Breast epithelium (tissue), 4 donors: ENCODE measurements at places on chromosomes 5 and 9.

- no peaks in the 10 kb centered on the region for H3K27me3 ChIP-seq
- no peak overlapping the region for H3K27ac ChIP-seq
- no peak for DNase-seq
- no peaks in the 10 kb centered on the region for H3K36me3 ChIP-seq
Observed at GRCh38 chr5:76425928-76426804, 23.1 kb downstream of the IQGAP2 start.

DNA sequence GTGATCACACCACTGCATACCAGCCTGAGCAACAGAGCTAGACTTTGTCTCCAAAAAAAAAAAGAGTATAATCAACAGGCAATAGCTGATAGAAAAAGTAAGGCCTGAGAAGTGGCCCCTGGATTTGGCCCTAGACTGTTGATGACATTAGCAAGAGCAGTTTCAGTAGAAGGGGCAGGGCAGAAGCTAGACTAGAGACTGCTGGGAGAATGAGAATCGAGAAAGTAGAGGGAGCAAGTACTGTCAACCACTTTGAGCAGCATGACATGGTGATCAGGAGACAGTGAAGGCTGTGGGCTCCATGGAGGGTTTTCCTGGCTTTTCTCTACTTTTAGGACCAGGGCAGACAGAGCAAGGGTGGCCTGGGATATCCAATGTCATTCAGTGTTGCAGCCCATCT is 34.9 kb upstream of the B4GALT1 start:
- peak overlapping the region; percentile 50 for H3K27ac ChIP-seq
- H3K36me3 ChIP-seq = no peaks in the 10 kb centered on the region
- no peak for DNase-seq
- H3K27me3 ChIP-seq = no peaks in the 10 kb centered on the region

DNA sequence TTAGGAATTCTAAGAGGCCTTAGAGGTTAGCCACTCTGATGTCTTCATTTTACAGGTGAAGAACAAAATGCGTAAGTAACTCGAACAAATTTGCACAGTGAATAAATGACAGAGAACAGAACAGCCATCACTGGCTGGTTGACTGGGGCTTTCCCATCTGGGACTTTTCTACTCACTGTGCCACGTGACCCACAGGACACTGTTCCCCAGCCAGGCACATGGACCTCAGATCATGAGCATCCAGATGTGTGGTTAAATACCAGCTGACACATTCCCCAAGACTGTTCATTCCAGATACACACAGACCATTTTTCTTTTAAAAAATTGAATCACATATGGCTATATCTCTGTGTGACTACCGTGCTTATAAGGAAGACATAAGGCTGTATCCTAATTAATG is 25.8 kb upstream of the MED10 start:
- H3K4me1 ChIP-seq = no peaks in the 10 kb centered on the region
- H3K27me3 ChIP-seq = peaks cover 4% of the 10 kb centered on the region
- no peak for DNase-seq
- H3K27ac ChIP-seq = no peak overlapping the region
- H3K4me3 ChIP-seq = no peak overlapping the region
- no peaks in the 10 kb centered on the region for H3K36me3 ChIP-seq

- H3K4me3 ChIP-seq = no peak overlapping the region
- DNase-seq = no peak
- no peaks in the 10 kb centered on the region for H3K36me3 ChIP-seq
- no peak overlapping the region for H3K27ac ChIP-seq
Observed at GRCh38 chr5:72408127-72408526, 88.0 kb downstream of the PTCD2 start.

- H3K27me3 ChIP-seq = no peaks in the 10 kb centered on the region
- no peak for DNase-seq
- no peaks in the 10 kb centered on the region for H3K4me1 ChIP-seq
- H3K36me3 ChIP-seq = no peaks in the 10 kb centered on the region
Observed at GRCh38 chr5:120464627-120465435, 731 bp downstream of the PRR16 start.

GRCh38 chr9:87431837-87432236 is 65.8 kb upstream of the DAPK1 start:
- no peak overlapping the region for H3K27ac ChIP-seq
- H3K4me3 ChIP-seq = no peak overlapping the region
- no peak for DNase-seq
- no peaks in the 10 kb centered on the region for H3K36me3 ChIP-seq
- H3K27me3 ChIP-seq = no peaks in the 10 kb centered on the region

DNA sequence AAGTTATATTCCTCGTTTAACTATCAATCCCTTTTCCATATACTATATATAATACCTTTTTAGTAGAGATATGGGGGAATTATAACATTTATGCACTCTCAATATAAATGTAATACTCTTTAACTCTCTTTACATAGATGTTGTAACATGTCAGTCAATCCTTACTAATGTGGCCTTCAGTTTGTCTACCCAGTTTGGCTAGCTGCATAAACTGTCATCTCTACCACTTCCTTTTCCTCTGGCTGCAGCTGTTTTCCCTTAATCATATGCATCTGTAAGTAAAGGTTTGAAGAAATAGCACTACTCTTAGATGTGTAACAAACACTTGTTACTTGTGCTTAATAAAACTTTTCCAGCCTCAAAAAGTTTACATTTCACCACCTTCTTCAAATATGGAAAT is 13.4 kb downstream of the ABHD17B start:
- H3K27me3 ChIP-seq = no peaks in the 10 kb centered on the region
- DNase-seq = no peak
- no peak overlapping the region for H3K4me3 ChIP-seq
- H3K36me3 ChIP-seq = no peaks in the 10 kb centered on the region
